ENCODE measurements at places on chromosomes 2 and 18.
A peak's percentile ranks its signal among the peaks of the same experiment; 100 is the strongest.

DNA sequence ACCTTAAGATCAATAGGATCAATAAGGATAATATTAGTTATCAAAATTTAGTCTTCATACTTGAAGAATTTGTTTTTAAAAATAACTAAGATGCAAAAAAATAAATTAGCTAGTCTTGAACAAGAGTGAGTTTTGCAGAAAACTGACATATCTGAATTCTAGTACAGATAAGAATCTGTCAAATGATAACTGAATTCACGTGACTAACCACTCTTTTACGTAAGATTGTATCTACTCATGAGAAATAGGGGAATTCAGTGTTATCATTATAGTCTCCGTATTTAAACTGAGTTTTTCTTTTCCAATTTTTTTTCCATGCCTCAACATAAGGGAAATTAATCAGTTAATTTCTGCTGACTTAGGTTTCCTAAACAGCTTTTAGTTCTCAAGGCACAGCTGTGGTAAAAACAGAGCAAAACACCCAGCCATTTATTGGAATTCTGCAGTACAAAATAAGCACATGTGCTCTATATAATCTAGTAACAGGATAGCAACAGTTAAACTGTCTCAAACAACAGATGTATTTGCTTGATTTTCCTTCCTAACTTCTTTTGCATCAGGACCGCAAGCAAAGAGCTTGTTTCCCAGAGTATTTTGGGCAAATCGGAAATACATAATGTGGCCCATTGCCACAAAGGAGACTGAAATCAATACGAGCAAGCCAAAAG lies 19.1 kb downstream of the SLC40A1 start:
- DNase-seq, result no peak

DNA sequence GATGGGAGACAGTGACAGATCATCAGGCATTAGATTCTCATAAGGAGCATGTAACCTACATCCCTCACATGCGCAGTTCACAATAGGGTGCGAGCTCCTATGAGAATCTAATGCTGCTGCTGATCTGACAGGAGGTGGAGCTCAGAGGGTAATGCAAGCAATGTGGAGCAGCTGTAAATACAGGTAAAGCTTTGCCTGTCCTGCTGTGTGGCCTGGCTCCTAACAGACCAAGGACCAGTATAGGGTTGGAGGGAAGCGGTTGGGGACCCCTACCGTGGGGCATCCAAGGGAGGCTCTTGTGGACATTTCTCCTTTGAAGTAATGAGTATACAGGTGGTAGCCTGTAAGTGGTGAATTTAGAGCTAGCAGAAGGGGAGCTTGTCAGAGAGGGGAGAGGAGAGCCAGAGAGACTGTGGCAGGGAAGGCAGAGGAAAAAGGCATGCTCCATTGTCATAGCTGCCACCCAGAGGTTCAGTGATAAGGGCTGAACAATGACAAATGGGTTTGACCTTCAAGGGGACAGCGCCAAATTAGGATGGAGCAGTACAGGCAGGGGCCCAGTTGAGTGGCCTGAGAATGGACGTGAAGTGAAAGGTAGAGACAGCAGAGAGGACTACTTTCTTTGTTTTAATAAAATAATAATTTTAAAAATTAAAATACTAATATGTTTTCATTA lies 15.2 kb upstream of the TMBIM1 start:
- no peak for DNase-seq

- DNase-seq, result no peak
These were observed 96.4 kb downstream of the LAMA1 start for GRCh38 chr18:7020995-7021777.

DNA sequence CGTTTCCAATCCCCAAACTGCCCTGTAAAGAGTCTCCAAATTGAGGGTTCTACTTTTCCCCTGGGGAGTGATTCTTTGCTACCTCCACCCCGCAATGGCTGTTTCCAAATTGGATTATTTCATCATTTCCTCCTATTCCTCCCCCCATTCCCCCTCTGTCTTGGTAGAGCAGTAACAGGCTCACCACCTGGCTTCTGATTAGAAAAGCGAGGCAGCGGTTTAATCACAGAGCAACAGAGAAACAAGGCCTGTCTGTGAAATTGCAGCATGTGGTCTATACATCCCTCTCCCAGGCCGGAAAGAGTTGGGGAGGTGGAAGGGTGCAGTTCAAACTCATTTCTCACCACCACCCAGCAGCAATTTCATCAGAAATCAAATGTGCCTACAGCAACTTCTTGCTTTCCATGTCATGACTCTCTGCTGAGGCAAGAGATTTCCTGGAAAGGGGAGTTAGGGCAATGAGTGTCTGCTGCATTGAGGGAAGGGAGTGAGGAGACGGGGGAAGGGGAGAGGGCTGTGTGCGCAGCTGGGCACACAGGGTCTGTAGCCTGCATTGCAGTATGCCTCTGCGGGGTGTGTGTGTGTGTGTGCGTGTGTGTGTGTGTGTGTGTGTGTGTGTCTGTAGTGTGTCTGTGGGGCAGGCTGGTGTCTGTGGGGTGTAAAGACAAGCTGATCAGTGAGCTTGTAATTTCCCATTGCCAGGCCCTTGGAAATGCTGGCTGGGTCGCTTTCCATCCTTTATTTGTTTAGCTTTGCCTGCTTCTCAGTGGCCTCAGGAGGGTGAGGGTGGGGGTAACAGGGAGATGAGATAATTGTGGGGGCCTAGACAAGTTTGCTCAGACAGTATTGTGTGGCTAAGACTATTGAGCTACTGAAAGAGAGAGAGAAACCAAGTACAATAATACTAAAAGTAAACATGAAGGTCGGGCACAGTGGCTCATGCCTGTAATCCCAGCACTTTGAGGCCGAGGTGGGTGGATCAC lies 13.5 kb upstream of the IGFBP2 start:
- DNase-seq, result no peak

- DNase-seq, result no peak
These were observed 35.8 kb downstream of the SLC4A3 start for GRCh38 chr2:219663116-219663762.

- DNase-seq, result peak; percentile 66
These were observed 106.6 kb upstream of the ID2 start for GRCh38 chr2:8575038-8575833.

DNA sequence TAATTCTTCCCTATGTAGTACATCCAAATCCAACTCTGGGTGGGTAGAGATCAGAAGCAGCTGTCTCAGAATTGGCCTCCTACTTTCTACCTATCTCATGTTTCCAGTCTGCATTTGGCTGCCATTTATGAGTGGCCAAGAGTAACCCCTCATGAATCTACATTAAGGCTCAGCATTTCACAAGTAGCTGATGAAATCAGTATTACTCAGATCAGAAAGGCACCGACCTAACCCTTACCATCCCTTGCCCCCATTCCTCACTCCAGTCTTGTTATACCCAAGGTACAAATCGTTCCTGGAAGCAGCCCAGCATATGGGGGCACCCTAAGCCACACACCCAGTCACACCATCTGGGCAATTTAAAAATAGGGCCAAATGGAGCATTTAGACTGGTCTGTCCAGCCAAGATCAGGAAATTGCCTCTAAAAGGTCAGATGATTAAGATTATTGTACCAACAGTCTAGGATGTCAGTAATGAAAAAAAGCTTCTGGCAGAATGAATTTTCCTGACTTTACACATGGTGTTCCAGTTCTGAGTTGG lies 37.1 kb downstream of the CD28 start:
- no peak for DNase-seq

DNA sequence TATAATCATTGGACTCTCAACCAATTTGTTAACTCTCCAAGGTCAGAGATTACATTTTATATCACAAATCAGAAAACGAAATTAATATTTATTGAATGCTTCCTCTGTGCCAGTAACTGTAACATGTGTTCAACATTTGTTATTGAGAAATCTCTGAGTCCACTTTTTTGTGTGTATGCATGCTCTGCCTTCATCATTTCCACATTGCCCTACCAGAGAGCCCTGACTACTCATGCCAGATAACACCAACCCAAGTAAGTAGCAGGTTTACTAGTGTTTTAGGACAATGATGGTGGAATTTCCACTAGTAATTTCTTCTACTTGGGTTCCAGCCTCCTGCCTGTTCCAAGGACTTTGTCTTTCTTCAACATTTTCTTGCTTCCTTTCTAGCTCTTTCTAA lies 14.2 kb upstream of the FAP start:
- DNase-seq, result no peak

GRCh38 chr2:105387225-105387624 lies 11.6 kb downstream of the FHL2 start:
- DNase-seq, result no peak

DNA sequence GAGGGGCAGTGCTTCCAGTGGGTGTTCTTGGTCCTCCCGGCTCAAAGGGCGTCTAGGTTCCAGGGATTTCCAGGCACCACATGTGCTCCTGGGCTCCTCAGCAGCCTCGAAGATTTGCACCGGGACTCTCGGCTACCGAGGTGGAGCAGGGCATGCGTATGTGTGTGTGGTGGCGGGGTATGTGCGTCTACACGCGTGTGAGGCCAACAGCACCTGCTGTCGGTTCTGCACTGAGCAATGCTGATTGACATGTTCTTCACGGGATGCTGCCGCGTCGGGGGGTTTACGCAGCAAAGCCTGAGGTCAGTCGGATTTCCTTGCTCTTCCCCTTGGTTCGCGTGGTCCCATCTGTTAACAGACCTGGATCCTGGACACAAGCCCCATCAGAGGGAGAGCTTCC lies 119.8 kb downstream of the NDUFA10 start:
- DNase-seq, result no peak

DNA sequence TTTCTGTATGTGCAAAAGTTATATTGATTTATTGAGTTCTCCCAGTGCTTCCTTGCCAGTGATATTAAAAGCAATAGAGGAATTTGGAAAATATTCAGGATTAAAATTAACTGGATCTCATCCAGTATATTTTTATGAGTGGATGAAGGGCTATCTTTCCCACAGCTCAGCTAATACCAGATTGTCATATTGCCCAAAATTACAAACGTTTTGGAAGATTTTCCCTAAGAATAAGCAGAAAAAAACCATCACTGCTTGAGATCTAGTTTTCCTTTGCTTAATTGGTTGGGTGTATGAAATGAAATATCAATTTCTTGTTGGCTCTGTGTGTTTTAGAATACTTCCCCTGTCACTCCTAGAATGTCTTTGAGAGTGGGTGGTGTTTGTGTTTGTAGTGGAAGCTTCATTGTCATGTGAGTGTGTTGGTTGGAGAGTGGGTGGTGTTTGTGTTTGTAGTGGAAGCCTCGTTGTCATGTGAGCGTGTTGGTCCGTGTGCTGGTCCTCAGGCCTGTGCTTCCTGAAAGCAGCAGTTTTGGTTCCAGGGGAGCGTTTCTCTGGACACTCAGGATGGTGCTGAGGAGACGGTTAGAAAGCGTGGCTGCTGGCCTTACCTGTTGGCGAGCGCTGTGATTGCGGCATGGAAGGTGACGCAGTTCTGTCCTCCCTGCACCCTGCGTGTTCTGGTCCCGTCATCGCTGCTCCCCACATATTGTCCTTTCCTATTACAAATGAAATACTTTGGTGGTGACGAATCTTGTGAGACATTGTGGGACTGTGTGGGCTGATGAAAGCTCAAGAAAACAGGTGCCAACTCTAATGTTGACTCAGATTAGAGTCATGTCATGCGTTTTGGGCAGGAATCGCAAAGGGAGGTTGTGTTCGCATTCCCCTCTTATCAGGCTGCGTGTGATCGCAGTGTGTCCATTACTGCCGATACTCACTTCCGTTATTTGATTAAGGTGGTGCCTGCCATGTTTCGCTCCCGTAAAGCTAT lies 12.4 kb downstream of the ASB1 start:
- peak; percentile 56 for DNase-seq

GRCh38 chr2:234488913-234489451 lies 7.9 kb downstream of the ARL4C start:
- peak; percentile 67 for DNase-seq

DNA sequence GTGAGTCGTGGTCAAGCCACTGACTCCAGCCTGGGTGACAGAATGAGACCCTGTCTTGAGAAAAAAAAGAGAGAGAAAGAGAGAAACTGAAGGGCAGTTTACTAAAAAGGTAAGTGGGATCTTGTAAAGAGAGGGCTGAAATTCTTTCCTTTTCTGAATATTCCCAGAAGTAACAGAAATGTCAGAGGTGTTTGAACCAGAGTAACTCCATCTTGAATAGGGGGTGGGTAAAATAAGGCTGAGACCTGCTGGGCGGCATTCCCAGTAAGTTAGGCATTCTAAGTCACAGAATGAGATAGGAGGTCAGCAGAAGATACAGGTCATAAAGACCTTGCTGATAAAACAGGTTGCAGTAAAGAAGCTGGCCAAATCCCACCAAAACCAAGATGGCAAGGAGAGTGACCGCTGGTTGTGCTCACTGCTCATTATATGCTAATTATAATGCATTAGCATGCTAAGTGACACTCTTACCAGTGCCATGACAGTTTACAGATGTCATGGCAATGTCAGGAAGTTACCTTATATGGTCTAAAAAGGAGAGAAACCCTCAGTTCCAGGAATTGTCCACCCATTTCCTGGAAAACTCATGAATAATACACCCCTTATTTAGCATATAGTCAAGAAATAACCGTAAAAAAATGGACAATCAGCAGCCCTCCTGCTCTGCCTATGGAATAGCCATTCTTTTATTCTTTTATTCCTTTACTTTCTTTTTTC lies 1334.3 kb upstream of the ZEB2 start:
- DNase-seq, result no peak

DNA sequence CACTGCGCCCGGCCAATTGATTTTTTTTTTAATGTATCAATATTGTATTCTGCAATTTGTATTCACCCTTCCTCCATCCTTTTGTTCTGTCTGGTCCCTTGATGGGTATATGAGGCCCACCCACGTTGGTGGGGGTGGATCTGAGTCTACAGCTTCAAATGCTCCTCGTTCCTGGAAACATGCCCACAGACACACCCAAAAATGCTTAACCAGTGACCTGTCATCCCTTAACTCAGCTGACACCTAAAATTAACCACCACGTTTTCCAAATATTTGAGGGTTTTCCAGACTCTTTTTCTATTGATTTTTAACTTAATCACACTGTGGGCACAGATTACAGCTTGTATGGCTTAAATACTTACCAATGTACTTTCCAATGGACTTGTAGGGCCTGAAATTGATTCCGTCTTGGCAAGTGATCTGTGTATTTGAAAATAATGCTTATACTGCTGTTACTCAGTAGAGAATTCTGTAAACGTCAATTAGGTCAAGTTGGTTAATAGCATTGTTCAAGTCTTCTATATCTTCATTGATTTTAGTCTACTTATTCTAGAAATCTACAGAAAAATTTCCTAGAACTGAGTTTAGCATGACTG lies 34.4 kb upstream of the CYP27C1 start:
- DNase-seq, result no peak

GRCh38 chr18:37564711-37565100 lies 892 bp downstream of the CELF4 start:
- peak; percentile 12 for DNase-seq

DNA sequence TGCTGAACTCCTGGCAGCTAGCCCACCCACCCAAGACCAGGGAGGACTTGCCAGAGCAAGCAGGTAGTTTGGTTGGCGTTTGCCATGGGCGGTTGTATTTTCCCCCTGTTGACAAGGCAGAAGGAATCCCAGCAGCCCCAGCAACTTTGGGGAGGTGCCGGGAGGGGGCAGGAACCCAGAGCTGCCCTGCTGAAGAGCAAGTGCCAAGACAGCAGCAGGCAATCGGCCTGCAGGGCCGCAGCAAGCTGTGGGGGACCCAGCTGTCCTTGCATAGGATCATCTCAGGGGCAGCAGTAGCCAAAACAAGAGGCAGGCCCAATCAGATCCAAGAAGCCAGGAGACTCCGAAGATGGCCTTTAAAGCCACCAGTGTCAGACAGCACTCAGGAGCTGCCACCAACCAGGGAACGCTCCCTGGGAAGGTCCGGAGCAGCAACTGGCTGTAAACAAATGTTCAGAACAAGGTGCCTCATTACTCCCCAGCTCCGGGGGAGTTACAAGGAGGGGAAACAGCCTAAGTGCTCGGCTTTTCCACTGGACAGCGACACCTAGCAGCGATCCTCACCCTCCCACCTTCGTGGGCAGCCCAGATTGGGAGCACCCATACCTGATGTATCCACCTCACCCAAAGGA lies 2.1 kb downstream of the ST8SIA5 start:
- no peak for DNase-seq

Measured in stimulated activated naive CD8-positive, alpha-beta T cell treated with anti-CD3 and anti-CD28 coated beads, Interleukin-15, Interleukin-2, amounts not matched to agents 100 U/mL and 50 U/mL, for 24 hours (primary cell).